ENCODE measurements at places on chromosomes 2 and 18. TPM values are rescaled to one million over a fixed set of nuclear protein-coding genes. Genes with fewer than 3 reads are reported as not detected.

PRSS56 gene
- total RNA-seq = under 0.01 TPM

SLC5A7 gene
- total RNA-seq = 1.6 TPM

IL37 gene
- not detected for total RNA-seq

CASP8 gene
- 1.6 TPM for total RNA-seq

EFHD1 gene
- 0.82 TPM for total RNA-seq

GPR45 gene
- 0.82 TPM for total RNA-seq

PLB1 gene
- total RNA-seq = 1.2 TPM

ITGAV gene
- 37.5 TPM for total RNA-seq

RNF152 gene
- total RNA-seq = 106 TPM

- no peak for DNase-seq
Measured at GRCh38 chr2:239752951-239753350, 272.2 kb downstream of the NDUFA10 start.

- peak; percentile 27 for DNase-seq
Measured at GRCh38 chr2:176553685-176554100, 284.5 kb downstream of the MTX2 start.

GRCh38 chr2:234981197-234982095 is 29.6 kb downstream of the SH3BP4 start:
- DNase-seq = no peak

DNA sequence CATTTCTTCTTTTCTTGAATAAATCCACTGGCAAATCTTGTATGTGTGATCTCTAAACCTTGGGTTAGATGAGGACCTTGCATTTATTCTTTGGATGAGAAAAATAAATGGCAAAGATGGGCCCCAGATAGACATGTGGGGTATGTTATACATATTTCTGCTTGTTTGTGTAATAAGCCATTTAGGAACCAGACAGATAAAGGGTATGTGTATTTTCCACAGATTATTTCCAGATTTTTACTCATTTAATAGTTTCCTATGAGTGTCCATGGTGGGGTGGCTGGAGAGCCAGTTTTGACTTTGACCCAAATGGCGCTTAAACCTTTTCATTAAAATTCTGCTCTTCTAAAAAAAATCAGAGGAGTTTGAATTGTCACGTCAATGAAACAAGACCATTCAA is 102.8 kb downstream of the MYCN start:
- DNase-seq = no peak

DNA sequence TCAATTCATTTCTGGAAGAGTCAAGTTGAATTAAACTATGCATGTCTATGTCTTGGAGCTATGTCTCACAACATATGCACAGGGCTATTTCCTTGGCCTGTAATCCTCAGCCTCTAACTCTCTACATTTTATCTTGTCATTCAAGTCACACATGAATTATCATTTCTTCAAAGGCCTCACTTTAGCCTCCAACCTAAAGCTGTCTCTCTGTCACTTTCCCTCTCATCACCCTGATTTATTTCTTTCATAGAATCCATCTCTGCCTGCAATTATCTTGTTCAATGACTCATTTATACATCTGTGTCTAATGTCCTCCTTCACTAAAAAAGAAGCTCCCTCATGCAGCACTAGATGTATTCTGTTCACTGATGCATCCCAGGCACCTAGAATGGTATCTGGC is 614.2 kb upstream of the REG3G start:
- no peak for DNase-seq

DNA sequence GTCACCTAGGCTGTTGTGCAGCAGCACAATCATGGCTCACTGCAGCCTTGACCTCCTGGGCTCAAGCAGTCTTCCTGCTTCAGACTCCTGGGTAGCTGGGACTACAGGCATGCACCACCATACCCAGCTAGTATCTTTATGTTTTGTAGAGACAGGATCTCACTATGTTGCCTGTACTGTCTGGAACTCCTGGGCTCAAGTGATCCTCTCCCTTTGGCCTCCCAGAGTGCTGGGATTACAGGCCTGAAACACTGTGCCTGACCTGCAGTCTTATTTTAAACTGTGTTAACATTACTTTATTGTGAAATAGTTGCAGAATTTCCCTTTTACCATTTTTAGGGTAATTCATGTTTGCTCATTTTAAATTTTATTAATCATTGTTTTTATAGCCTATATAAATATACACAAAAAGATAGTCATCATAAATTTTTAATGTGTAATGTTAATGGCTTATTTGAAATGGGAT is 24.6 kb downstream of the EML4 start:
- DNase-seq = no peak

DNA sequence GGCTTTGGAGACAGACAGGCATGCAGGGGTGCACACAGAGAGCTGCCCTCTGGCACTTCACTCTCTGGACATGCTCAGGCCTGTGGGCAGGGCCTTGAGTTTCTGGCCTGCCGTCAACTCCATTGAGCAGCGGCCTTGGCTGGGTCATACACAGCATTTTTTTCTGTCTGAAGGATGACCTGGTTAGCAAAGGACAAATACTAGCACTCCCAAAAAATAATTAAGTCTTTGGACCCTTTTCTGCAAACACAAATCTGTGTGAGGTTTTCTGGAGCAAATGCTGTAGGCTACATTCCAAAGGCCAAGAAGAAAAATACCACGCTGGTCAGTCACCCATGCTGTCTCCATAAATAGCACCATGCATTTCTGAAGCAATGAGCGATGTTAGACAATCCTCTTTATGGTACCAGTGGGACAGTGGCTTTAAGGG is 124.7 kb upstream of the CTAGE1 start:
- DNase-seq = no peak

- DNase-seq = no peak
Measured at GRCh38 chr2:103739921-103740320, 978.1 kb downstream of the TMEM182 start.

- no peak for DNase-seq
Measured at GRCh38 chr18:69388222-69388621, 12.5 kb upstream of the DOK6 start.

DNA sequence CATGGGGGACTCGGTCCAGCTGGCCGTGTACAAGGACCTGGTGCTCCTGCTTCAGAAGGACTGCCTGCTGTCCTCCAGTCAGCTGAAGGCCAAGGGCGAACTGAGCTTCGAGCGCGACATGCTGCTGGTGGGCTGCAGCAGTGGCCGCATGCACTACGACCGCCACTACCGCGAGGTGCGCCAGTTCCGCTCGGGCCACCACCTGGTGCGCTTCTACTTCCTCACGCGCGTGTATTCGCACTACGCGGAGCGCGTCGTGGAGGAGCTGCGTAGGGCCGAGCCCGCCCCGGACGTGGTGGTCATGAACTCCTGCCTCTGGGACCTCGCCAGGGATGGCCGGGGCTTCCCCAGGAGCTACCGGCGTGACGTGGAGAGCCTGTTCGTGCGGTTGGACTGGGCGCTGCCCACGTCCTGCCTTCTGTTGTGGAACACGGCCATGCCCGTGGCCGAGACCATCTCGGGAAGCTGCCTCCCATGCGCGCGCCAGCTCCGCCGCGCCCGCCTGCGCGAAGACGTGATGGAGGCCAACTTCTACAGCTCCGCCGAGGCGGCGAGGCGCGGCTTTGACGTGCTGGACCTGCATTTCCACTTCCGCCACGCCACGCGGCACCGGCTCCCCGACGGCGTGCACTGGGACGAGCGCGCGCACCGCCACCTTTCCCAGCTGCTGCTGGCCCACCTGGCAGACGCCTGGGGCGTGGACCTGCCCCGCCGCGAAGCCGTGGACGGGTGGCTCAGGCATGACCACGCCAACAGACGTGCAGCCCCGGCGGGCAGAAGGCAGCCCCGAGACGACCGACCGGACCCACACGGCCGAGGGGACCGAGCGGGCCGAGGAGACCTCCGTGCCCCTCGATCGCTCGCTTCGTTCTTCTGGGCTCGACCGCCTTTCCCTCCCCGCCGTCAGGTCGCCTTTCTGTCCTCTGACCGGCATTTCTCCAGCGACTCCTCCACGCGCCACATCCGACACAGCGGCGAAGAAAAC is 293.9 kb upstream of the ERBB4 start:
- peak; percentile 4 for DNase-seq

GRCh38 chr2:113755035-113755834 is 1.2 kb downstream of the SLC35F5 start:
- DNase-seq = no peak

DNA sequence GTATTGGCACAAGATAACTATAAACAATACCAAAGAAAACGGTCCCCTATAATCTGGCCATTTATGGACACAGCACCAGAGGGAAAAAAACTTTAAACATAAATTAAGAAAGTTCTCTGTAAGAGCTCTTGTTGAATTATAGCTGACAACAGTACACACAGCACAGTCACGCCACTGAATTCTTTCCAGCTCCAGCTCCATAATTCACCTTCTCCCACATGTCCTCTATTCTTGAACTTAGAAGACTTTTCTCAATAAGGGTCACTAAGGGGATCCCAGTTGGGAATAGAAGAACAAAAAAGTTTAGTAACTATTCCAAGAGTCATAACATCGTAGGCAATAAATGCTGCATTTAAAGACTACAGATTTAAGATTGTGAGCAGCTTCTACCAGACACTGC is 124.6 kb upstream of the CYP1B1 start:
- DNase-seq = no peak

DNA sequence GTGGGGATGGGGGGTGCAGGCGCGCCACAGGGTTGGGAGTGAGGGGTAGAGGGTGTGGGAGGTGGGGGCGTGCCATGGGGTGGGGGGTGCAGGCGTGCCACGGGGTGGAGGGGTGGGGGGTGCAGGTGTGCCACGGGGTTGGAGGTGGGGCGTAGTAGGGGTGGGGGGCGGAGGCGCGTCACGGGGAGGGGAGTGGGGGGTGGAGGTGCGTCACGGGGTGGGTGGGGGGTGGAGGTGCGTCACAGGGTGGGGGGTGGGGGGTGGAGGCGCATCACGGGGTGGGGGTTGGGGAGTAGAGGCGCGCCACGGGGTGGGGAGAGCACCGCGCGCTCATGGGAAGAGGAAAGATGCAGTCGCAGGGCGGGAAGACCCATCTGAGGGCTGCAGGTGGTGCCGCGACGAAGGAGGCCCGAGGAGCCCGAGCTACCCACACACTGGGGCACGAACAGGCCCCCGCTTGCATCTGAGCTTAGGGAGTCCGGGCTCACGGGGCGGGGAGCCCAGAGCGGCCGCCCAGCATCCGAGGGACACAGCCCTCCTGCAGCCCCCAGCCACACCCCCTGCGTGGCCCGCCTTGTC is 37.5 kb downstream of the SNED1 start:
- DNase-seq = peak; percentile 57

- DNase-seq = no peak
Measured at GRCh38 chr2:203690441-203691047, 15.9 kb upstream of the CD28 start.

DNA sequence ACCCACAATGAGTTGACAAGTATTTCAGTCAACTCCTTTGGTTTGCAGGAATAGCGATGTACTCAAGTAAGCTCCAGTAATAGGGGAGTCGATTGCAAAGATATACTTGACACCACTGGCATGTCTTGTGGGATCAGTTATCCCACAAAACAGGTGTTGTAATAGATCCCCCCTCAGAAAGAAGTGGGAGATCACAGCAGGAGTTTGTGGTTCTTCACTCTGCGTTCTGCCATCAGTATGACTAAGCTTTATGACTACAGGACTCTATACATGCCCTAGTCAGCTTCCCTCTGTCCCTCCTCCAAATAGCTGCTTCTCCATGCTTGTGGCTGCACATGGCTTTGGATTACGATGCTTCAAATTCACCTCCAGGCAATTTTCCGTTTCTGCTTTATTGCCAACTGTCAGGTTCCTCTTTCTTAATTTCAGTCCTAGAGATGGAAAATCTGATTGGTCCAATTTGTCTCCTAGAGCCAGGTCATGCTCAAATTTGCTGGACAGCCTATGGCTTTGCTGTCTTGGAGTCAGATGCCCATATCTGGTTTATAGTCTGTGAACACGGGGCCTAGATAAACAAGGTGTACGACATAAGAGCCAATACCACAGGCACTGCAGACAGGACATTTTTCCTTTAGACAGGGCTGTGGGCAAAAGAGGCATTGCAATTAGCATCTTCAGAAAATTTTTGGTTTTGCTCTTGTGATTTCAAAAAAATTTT is 221.7 kb downstream of the PAX3 start:
- no peak for DNase-seq

DNA sequence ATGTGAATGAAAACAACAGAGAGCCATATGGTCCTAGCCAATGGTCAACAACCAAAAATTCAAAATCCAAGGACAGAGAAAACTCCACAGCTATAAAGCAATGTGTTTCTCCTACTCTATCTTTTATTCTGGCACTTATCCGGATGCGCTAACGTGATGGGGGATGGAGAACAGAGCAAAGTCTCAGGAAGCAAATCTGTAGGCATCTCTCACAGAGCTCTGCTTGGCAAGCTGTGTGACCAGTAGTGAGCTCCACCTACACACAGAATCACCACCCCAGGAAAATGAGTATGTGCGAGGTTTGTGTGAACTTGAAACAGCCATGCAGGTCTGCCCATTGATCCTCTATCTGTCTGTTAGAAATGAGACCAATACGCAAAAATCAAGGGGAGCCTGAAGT is 584.3 kb downstream of the BCL11A start:
- no peak for DNase-seq

- DNase-seq = no peak
Measured at GRCh38 chr2:24981411-24982136, 9.8 kb upstream of the DNAJC27 start.
